ENCODE measurements at places on chromosomes 13 and 19. TPM values are rescaled to one million over a fixed set of nuclear protein-coding genes. Genes with fewer than 3 reads are reported as not detected.

The ZSCAN4 gene
- total RNA-seq: not detected

GRCh38 chr13:105602956-105603670 lies 932.3 kb downstream of the EFNB2 start:
- DNase-seq: no peak

DNA sequence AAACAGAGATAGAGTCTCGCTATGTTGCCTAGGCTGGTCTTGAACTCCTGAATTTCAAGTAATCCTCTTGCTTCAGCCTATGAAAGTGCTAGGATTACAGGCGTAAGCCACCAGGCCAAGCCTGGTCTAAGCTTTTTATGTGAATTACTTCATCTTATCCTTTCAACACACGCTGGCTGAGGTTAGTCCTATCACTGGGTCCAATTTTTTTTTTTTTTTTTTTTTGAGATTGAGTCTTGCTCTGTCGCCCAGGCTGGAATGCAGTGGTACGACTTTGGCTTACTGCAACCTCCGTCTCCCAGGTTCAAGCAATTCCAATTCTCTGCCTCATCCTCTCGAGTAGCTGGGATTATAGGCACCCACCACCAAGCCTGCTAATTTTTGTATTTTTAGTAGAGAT lies 10.4 kb downstream of the MYO1F start:
- DNase-seq: no peak

DNA sequence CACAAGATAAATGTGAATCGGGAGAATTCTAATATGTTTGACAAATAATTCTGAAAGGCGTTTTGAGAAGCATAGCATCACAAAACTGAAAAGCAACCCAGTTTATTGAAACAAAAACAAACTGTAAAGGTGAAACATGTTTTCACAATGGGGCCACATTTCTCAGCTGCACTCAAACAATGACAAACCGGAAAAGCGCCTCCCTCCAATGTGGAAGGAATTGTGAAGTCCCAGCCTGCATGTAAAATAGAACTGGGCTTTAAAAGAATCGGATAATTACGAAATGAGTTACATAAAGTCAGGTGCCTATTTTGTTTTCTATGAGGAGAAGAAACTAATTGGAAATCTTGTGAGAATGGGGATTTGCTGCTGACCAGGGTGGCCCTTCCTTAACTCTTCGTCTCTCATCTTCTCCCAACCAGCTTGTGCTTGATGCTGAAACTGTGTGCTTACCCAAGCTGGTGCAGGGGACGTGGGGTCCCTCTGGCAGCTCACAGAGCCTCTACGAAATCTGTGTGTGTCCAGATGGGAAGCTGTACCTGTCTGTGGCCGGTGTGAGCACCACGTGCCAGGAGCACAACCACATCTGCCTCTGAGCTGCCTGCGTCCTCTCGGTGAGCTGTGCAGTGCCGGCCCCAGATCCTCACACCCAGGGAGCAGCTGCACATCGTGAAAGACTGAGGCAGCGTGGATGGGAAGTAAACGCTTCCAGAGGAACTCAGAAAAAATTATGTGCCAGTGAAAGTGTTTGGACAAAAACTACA lies 109.4 kb downstream of the SACS start:
- DNase-seq: peak; percentile 34

GRCh38 chr13:74523057-74523456 lies 388.9 kb upstream of the KLF12 start:
- no peak for DNase-seq

GRCh38 chr13:51769455-51770127 lies 34.4 kb downstream of the DHRS12 start:
- DNase-seq: no peak

DNA sequence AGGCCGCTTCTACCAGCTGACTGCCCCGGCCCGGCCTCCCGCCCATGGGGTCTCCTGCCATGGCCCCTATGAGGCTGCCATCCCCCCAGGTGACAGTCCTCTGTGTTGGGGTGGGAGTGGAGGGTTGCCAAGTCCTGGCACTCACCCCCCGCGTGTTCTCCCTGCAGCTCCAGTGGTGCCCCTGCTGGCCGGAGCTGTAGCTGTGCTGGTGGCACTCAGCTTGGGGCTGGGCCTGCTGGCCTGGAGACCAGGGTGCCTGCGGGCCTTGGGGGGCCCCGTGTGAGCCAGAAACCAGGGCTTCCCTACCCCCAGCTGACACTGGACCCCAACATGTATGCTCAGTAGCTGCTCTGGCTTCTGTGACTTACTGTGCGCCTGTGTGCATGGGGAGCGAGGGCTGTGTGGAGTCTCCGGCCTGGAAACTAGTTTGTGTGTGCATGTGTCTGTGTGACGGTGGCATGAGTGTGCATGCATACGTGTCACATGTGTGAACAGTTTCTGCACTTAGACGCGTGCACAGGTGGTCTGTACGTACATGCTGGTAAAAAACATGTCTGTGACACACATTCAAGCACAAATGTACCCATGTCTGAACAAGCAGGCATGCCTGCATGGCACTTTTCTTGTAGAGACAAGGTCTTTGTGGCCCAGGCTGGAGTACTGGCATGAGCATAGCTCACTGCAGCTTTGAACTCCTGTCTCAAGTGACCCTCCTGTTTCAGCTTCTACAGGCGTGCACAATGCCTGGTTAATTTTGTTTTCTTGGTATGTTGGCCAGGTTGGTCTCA lies 4.9 kb downstream of the ACP4 start:
- no peak for DNase-seq

The TMEM59L gene
- total RNA-seq: 501 TPM

- no peak for DNase-seq
These were observed 47.5 kb upstream of the MED4 start for GRCh38 chr13:48142436-48142835.

GRCh38 chr19:52336117-52336790 lies at the start of gene ZNF610:
Gene ZNF610 (plus strand): TSS chr19:52336243. CDS start chr19:52349173, 12,930 bp downstream.
- DNase-seq: peak; percentile 91

- DNase-seq: no peak
These were observed 213.7 kb downstream of the SLITRK5 start for GRCh38 chr13:87884884-87885283.

The SMIM44 gene
- total RNA-seq: not detected

The C19orf85 gene
- not detected for total RNA-seq

GRCh38 chr13:53743906-53744305 lies 715.3 kb downstream of the OLFM4 start:
- DNase-seq: no peak

GRCh38 chr13:26343816-26344215 lies 89.9 kb downstream of the CDK8 start:
- no peak for DNase-seq

GRCh38 chr19:41328157-41328841 lies 18.3 kb downstream of the CCDC97 start:
- DNase-seq: no peak

The LRRC4B gene
- total RNA-seq: 159 TPM

The LGALS14 gene
- not detected for total RNA-seq

The ASPDH gene
- 33.3 TPM for total RNA-seq

- DNase-seq: no peak
These were observed 117.6 kb upstream of the SOX21 start for GRCh38 chr13:94829837-94830365.

DNA sequence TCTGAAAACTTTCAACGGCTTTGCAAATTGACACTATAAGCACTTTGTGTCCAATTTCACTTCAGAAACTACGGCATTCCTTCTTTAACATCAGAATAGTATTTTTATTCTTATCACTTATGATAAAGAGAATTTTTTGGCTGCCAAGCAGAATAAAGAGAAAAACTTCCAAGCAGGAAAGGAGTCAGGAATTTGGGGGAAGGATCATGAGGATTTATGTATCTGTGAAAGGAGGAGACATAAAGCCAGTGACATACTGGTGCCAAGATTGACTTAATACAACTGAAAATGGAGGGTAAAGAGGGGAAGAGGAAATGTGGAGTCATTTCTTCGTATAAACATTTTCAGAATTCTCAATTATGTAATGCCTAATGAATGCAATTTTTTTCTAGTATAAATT lies 94.7 kb downstream of the RBM26 start:
- no peak for DNase-seq

DNA sequence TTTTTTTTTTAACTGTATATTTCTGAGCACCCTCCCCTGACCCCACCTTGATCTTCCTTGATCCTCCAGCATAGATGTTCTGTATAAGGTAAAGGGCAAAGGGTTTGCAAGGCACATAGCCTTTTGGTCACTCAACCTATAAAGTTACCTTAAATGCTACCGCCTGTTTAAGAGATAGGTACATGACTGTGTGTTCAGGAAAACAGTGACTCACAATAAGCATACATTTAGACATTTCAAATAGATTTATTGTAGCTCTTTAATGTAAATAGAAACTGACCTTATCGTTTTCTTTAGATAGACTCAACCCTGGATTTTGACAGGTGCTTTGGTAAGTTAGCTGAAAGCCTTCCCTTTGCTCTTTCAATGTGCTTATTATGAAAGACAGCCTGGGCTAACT lies 15.2 kb upstream of the SLC10A2 start:
- no peak for DNase-seq

The KIRREL2 gene
- total RNA-seq: 0.34 TPM

GRCh38 chr13:53191091-53191490 lies 162.5 kb downstream of the OLFM4 start:
- no peak for DNase-seq

The RTBDN gene
- total RNA-seq: 10.9 TPM

- no peak for DNase-seq
These were observed 7.5 kb downstream of the TEX29 start for GRCh38 chr13:111327730-111328573.

GRCh38 chr19:18420930-18421329 lies 1.7 kb downstream of the SSBP4 start:
- no peak for DNase-seq

- no peak for DNase-seq
These were observed 68.6 kb upstream of the MIR17HG start for GRCh38 chr13:91278888-91279287.

GRCh38 chr13:49646688-49647087 lies 18.4 kb downstream of the ARL11 start:
- no peak for DNase-seq

The MYO16 gene
- total RNA-seq: 7.8 TPM

DNA sequence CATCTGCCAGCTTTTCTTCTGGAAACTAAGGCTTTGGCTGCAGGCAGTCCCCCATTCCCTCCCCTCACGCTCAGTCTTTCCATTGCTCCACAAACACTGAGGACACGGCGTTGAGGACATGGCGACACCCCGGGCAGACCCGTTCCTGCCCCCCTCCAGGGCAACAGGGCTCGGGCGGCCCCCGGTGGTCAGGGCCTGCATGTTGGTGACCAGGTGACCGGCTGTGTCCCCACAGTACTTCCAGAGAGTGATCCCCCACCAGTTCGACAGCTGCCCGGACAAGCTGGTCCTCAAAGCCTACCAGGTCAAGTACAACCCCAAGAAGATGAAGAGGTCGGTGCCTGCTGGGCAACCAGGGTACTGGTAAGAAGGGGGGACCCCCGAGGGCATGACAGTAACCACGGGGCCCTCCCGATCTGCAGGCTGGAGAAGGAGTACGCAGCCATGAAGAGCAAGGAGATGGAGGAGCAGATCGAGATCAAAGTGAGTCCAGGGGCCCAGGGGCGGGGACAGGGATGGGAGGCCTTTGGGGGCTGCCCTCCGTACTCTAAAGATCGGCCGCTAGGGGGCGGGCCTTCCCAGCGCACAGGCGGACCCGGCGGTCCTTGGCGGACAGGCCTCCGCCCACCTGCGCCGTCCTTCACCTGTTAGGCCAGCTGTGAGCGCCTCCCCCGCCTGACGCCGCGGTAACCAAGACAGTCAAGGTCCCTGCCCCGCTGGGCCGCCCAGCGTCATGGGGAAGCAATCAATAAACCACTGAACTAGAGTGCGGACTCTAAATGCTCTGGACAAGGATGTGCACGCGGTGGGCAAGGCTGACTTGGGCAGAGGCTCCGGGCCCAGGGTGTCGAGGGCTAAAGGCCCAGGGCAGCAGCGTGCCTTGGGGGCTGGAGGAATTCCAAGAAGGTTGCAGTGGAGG lies 21.1 kb downstream of the PRR36 start:
- peak; percentile 78 for DNase-seq

DNA sequence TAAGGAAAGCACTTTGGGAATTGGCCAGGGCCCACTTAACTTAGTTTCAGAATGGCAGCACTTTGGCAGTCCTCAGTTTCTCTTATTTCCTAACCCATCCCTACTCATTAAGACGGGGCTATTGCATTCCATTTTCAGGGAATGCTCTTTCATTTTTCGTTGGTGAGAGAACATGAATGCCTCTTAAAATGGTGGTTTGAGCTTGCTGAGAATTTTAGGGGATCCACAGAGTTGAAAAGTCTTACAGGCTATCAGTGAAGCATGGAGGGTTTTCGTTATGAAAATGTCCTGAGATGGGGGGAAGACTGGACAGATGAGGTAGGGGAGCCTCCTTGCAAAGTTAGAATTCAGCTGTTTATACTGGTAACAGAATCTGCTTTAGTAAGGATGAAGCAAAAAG lies 71.4 kb downstream of the LRCH1 start:
- no peak for DNase-seq

The CA11 gene
- 242 TPM for total RNA-seq

- DNase-seq: no peak
These were observed 343.6 kb downstream of the SLITRK1 start for GRCh38 chr13:83538636-83539035.

DNA sequence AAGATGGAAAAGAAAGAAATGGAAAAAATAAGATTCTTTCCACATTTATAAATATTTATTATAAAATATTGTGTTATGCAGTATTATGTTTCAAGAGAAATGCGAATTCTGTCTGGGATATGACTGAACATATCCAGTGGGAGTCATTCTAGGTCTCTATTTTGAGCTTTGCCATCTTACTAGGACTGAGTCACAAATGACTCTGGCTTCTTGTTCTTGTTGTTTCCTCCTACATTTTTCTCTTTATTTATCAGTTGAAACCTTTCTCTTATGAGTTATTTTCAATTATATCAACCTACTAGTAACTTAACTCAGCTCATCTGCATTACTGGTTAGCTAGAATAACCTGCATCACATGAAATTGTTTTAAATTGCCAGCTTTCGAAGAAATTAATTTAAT lies 1247.3 kb downstream of the SLITRK1 start:
- DNase-seq: no peak

The ERICH6B gene
- total RNA-seq: not detected

The ZNF726 gene
- 3.9 TPM for total RNA-seq

DNA sequence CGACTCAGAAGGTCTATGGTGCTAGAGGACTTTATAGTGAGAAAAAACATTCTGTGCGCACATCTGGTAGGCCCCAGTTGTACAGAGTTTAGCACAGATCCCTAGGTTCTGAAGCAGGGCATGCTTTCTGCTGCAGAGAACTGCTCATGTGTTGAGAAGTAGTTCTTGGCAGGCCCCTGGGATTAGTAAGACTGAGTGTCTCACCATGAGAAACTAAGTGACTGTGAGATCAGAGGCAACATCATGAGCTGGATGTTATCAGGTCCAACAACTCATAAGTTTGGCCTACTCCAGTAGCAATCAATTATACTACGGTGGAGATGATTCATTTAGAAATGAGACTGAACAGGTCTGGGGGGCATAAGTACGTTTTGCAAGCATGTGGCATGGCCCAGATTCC lies 507.4 kb upstream of the KLF12 start:
- DNase-seq: no peak

The LRG1 gene
- total RNA-seq: 2.4 TPM

DNA sequence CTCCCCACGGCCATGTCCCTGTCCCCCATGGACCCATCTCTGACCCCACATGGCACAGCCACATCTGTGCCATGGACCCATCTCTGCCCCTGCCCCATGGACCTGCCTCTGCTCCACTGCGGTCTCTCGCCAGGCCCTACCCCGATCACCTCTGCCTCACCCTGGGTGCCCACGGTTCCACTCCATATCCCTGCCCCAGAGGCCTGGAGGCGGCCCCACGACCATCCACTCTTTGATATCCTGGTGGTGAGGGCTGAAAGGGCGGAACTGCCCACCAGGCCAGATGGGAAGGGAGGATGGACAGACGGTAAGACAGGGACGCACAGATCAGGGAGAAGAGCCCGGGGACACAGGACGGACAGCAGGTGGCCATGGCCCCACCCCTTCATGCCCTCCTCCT lies 327 bp downstream of the PTGER1 start:
- DNase-seq: no peak

The PSG3 gene
- total RNA-seq: not detected

The GPR12 gene
- total RNA-seq: 20.9 TPM

Measured in dorsolateral prefrontal cortex (tissue), 122 donors.